ENCODE measurements at places on chromosomes 3 and 15. TPM values are rescaled to one million over a fixed set of nuclear protein-coding genes. Genes with fewer than 3 reads are reported as not detected.
A peak's percentile ranks its signal among the peaks of the same experiment; 100 is the strongest.

DNA sequence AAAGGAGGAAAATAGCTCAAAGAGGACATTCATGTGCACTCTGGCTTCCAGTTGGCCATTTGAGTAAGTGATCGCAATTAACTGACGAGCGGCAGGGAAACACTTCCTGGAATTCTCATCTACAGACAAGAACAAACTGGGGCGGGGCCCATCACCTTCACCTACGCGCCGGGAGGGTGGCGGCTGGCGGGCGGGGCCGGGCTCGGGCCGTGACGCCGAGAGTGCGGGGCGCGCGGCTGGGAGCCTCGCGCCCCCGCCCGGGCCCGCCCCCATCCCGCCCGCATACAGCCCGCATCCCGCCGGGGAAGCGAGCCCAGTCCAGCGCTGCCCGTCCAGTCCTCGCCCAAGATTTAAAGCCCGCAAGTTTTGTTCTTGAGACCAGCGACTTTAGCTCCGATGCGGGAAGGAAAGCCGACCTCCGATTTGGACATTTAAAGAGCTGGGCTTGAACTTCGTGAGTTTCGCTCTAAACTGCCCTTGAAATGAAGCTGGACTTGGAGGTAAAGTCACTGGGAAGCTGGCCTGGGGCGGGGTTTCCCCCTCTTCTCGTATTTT, at the start of gene B3GNT5:
B3GNT5 (plus strand) TSS at position 281 of the 555 bp plus-strand sequence. CDS start 16,546 bp downstream, outside the sequence.
- ATAC-seq: peak; percentile 61

DNA sequence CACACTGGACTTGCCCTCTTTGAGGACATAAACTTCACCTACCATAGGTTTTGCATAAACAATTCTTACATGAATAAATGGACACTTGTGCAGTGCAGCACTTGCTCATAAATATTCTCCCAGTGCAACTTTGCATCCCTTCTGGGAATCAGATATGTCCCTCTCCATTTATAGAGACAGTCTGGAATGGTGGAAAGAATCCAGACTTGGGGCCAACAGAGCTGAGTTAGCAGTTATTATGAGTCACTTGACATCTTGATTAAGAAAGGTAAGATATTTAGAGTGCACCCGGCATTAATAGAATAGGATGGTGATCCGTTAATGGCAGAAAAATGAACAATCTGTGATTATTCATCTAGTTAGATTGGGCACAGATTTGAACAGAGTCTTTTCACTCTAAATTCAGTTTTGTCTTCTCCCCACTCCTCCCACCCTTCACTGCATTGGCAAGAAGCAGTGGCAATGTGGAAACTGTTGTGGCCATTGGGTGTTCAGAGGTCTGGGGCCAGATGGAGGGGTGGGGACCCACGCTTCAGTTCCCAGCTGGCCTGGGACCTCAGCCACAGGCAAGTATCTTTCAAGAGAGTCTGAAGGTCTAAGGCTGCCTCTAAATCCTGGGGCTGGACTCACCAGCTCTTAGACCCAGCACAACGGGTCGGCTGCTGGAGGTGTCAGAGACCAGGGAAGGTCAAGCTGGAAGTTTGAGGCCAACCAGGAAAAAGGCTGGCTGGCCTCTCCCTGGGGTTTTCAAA, 58.9 kb upstream of the KY start:
- ATAC-seq: no peak

DNA sequence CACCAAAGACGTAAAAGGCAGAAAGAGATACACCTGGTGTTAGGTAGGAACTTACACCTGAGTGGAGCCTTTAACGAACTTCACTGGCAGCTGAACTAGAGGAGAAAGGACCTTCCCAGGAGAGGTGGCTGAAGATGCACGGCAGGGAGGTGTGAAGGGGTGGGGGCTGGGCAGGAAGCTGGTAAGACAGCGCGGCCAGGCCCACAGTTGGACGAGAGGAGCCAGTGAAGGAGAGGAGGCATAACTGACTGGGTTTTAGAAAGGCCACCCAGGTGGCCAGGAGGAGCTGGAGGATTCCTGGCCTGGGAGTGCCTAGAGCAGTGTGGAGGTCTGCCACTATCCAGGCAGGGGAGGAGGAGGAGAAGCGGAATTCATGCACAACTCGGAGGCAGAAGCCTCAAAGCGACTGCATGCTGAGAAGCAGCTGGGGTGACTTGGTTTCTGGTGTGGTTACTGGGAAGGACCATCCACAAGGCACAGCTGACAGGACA, 51.9 kb downstream of the SLC41A3 start:
- no peak for ATAC-seq

DNA sequence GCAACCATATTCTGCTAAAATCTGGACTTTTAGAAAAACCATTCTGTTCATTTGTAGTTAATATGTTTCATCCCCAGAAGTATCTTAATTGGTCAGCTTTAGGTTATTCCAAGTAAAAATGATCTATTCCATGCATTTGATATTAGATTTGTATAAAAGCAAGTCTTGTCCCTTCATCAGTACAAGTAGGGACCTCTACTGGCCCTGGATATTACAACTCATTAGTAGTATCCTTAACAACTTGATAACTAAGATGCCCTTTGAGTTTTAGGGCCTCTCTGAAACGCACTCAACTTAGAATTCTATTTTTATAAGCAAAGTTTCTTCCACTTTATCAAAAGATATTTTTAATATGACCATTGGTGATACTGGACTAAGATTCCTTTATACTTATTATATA, 25.3 kb upstream of the SELENOT start:
- ATAC-seq: no peak

DNA sequence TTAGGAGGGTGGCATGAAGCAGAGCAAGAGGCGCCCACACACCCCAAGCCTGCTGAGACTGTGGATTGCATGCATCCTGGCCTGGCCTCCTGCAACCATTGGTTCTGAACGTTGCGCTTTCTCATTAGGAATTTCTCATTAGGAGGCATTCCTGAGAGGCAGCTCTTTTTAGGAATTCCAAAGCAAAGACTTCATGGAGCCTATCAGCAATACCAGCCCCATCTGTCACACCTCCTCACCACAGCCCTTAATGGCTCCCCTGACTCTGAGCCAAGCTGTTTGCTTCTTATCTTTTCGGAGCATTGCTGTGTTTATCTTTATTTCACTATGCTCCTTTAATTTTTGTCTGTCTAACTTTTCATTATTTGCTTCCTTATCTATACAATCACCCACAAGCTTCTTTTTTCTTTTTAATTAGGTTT, 226.9 kb downstream of the CACNA2D3 start:
- ATAC-seq: no peak

Gene FRMD4B
- total RNA-seq: 49.0 TPM

Gene ISL2
- 0.35 TPM for total RNA-seq

Gene TMED3
- total RNA-seq: 54.1 TPM

Gene GOLGA6A
- not detected for total RNA-seq

Gene STARD5
- 8.8 TPM for total RNA-seq
